ENCODE measurements at places on chromosomes 11 and 22.

DNA sequence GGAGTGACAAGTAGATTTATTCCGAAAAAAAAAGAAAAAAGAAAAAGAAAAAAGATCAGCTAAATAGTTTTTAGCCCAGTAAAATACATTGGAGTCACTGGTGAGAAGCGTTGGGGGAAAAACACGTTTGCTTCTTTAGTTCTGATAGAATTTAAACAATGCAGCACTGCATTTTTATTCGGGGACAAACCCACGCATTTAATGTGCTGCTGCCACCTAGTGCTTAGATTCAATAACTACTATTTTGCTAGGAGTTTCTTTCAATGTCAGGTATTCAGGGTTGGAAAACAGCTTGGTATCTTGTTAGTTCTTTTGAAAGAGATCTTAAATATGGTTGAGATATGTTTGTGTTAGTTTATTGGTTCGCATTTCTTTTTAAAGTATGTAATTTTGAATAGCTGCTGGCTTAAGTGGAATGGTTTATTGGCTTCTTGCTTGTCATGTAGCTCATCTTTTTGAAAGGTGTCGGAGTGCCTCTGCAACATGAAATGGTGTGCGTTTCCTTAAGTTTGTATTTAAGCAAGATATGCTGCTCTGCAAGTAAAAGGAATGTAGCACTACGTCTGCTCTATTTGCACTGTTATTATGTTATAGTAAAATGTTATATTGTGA is 41.9 kb downstream of the SVIP start:
- no peak for DNase-seq

DNA sequence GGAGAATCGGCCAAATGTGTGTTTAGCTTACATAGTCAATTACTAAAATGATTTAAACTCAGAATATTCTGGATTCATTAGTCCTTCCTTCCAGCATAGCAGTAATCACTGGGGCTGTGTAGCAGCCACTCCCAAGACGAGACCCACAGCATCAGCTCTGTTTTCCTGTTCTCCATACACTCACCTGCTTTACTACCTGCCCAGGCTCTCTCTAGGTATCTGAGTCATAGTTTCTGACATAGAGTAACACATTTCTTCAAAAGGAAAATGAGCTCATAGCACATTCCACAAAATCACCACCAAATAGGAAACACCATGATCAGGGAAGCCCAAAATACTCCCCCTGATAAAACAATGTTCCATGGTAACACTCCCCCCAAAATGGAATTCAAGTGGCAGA is 22.9 kb downstream of the MORC2 start:
- no peak for DNase-seq

GRCh38 chr11:77886401-77886800 is 65.5 kb downstream of the AAMDC start:
- no peak for DNase-seq

DNA sequence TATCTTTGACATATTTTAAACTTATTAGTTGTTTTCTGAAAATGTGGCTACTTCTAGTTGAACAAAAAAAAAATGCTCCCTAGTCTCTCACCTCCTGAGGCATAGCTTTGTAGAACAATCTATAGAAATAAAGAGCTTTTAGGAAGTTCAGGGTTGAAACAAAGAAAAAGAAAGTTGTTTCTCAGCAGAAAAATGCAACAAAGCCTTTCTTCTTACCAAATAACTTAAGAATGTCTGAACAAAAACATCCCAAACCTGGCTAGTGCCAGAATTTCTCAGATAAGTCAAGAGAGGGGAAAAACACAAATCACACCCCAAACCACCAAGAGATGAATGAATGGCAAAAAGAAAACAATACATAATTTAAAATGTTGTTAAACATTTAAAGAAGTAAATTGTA is 114.1 kb downstream of the MAML2 start:
- no peak for DNase-seq

GRCh38 chr11:88300888-88301487 is 36.5 kb downstream of the CTSC start:
- DNase-seq: no peak

GRCh38 chr22:19880786-19881569 is 26.3 kb upstream of the GNB1L start:
- no peak for DNase-seq

All from SIG-M5 (cell line).